ENCODE measurements at places on chromosomes 3 and 15.

- DNase-seq = no peak
Observed at GRCh38 chr3:31407665-31408064, 125.1 kb upstream of the STT3B start.

GRCh38 chr15:70060993-70061305 is 36.8 kb downstream of the TLE3 start:
- DNase-seq = no peak

DNA sequence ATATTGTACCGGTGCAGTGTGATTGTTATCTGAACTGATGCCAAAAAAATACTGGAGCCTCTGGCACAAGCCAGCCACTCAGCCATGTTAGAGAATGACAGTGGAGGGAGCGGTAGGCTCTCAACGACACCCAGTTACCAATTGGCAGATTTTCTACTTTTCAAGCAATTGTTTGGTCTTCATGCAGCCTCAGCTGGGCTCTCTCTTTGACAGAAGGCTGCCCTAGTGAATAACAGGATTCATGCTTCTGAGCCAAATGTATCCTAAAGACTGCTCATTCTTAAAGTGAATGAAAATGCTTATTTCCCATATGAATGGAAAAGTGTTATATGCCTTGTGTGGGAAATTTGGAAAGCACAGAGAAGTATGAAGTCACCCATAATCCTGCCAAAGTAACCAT is 261.2 kb upstream of the TRIM42 start:
- DNase-seq = no peak

- no peak for DNase-seq
Observed at GRCh38 chr3:186566772-186567071, 417 bp downstream of the TBCCD1 start.

DNA sequence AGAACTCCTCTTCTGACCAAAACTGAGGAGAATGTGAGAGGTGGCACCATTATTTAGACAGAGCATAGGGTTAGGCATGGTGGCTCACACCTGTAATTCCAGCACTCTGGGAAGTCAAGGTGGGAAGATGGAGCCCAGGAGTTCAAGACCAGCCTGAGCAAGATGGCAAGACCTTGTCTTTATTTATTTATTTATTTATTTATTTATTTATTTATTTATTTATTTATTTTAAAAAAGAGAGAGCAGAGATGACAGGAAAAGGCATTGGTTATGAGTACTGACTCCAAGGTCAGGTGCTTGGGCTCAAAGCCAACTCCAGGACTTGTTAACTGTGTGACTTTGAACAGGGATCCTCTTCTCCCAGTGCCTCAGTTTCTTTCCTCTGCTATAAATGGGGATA is 217.7 kb downstream of the MEX3B start:
- DNase-seq = no peak

GRCh38 chr3:177646749-177647148 is 449.5 kb upstream of the TBL1XR1 start:
- no peak for DNase-seq

GRCh38 chr3:32495609-32496008 is 7.0 kb downstream of the CMTM6 start:
- no peak for DNase-seq

DNA sequence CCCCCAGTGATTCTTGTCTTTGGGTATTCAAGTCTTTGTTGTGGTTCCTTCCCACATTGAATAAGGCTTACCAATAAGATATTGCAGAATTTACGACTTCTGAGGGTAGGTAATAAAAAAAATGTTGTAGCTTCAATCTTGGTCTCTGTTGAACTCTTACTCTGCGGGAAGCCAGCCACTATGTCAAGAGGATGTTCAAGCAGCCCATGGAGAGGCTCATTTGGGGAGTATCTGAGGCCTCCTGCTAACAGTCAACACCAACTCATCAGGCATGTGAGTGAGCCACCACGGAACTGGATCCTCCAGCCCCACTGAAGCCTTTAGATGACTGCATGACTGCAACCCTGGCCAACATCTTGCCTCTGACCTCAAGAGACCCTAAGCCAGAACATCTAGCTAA is 3.2 kb upstream of the TBC1D23 start:
- DNase-seq = no peak

DNA sequence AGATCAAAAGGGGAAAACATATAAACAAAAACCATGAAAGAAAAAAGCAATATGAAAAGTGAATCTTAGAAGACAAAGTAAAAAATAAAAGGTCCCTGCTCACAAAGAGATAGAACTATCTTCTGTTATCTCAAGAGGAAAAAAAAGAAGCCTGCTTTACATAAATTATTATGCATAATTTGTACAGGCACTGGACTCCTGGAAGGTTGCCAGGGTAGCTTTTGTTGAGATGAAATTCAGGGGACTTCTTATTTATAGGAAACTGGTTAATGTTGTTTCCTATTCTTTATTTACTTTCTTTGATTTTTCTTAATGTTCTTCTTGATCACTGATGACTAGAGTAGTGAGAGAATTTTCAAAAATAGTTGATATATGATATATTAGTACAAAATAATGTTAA is 66.9 kb downstream of the PPM1L start:
- DNase-seq = no peak

DNA sequence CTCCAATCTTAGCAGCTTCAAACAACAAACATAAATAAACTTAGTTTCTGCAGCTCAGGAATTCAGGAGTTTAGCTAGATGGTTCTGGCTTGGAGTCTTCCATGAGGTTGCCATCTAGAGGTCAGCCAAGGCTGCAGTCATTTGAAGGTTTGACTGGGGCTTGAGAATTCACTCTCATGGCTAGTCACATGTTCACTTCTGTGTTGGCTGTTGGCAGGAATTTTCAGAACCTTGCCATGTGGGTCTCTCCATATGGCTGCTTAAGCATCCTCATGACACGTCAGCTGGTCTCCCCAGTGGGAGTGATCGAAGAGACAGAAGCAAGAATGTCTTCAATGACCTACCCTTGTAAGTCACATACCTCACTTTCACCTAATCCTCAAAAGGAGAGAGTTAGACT is 269.2 kb upstream of the CNTN3 start:
- peak; percentile 8 for DNase-seq

DNA sequence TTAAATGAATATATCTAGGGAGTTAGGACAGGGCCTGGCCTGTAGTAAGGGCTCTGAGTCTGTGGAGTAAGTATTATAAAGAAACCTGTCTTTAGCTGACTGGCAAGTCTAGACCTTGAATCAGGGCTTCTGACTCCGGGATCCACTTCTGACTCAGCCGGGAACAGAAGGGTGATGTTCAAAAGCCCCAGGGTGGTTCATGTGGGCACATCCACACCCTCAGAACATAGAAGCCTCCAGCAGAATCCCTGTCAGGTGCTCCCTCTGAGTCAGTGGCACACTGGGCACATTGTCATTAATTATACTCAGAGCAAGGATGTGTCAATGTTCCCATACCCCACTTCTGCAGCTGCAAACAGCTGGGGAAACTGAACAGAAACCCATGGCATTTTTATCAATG is 26.7 kb upstream of the SNRK start:
- DNase-seq = no peak
